ENCODE measurements at places on chromosomes 2 and 18.

GRCh38 chr2:227324642-227324994 lies 433 bp upstream of the MFF start:
- no peak for DNase-seq

GRCh38 chr2:27148801-27149439 lies at the start of gene TCF23:
Gene TCF23, plus strand, starts transcription at chr2:27149004. Its CDS starts 130 bp downstream, at chr2:27149134.
- DNase-seq = no peak

DNA sequence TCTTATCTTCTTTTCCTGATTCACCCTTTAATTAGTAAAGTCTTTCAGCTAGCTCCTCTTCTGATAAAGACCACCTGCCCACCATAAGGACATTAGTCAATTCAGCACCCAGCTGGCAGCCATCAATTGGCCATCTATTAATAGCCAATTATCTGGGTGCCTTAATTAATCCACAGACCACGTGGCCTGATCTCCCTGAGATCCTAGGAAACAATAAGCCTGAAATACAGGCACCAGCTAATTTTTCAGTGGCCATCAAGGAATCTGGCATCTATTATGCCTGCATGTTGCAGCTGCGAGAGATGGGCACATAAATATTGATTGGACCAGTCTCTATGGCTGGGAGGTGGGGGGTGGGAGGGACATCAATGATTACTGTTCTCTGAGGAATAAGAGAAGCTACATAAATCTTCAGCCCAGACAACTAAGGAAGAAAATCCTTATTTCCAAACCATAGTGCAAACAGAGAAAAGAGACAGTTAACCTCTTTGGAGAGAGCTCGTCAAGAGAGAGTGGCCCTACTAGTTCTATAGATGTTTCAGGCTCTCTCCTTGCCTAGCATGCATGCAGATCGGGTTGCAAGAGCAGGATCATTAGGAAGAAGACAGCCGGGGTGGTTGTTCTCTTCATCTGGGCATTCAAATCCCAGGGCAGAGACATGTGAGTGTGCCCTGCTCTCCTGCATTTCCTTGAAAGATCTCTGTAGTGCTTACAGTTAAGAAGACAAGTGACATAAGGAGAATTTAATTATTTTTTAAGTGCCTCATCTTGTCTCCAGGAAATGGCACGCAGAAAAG lies 8.7 kb downstream of the GALNT14 start:
- no peak for DNase-seq

DNA sequence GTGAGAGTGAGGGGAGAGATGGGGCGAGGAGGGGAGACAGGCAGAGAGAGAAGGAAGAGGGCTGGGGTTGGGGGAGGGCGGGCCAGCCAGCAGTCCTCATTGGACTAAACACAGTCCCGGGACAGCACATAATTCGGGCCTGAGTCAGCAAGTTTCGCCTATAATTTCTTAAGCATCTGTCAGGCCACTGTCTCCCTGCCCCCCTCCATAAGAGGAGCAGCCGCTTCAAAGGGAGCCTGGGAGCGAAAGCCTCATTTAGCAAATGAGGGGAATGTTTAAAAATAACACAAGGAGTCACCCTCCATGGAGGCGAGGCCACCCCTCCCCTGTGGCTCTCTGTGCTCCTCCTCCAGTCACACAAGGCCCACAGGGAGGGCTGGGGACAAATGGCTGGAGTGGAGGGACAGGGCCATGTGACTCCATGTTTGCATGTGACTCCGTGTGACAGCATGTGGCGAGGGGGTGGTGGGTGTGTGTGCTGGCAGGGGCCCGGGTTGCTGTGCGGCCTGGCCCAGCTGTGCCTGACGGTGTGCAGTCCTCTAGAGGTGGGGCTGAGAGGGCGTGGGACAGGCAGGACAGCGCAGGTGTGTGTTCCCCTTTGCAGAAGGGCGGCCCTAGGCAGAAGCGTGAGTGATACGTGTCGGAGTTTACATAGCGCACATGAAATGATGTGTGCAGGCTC lies 162.4 kb downstream of the CELF4 start:
- DNase-seq = peak; percentile 86

DNA sequence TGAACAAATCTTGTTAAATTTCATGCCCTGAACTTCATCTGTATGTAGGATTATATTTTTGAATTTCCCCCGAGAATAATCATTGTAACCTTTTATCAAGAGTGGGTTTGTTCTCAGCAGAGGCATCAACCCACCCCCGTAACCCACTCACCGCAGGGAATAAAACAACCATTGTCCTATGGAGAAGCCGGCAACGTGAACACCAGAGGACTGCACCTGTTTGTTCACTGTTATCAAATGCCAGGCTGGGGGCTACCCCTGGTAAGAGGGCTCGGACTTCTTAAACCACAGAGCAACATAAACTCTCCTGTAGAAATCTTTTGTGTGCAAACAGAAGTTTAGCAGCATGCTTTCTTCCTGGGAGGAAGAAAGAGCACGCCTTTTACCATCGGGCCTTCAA lies 610.4 kb downstream of the ERBB4 start:
- DNase-seq = no peak

DNA sequence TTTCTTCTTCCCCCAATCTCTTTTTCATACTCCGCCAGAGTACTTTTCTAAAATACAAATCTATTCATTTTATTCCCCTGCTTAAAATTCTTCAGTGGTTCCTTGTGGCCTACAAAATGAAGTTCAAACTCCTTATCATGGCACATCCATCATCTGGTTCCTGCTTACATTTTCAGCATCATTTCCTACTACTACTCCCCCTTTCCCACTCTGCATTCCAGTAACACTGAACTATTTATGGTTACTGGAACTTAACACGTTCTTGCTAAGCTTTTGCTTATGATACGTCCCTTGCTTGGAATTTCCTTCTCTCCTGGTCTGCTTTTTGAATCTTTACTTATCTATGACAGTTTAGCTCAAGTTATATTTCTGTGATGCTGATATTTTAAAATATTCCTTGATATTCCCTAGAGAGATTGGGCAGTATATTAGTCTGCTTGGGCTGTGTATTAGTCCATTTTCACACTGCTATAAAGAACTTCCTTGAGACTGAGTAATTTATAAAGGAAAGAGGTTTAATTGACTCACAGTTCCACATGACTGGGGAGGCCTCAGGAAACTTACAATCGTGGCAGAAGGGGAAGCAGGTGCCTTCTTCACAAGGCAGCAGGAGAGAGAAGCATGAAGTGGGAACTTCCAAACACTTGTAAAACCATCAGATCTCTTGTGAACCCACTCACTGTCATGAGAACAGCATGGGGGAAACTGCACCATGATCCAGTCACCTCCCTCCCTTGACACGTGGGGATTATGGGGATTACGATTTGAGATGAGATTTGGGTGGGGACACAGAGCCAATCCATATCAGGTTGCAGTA lies 53.2 kb downstream of the BMPR2 start:
- no peak for DNase-seq

DNA sequence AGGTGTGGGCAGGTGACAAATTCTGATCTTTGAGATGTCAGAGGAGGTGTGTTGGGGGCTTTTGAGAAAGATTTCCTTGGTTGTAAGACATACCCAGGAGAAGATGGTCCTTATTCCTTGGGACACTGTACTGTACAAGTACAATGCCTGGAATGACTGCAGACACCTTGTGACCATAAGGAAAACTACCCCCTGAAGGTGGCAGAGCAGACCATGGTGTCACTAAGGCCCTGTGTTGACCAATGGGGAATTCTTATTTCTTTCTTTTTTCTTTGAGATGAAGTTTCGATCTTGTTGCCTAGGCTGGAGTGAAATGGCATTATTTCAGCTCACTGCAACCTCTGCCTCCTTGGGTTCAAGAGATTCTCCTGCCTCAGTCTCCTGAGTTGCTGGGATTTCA lies 4.4 kb upstream of the ANKRD29 start:
- DNase-seq = no peak

GRCh38 chr2:157168501-157168900 lies 89.0 kb upstream of the GALNT5 start:
- no peak for DNase-seq

DNA sequence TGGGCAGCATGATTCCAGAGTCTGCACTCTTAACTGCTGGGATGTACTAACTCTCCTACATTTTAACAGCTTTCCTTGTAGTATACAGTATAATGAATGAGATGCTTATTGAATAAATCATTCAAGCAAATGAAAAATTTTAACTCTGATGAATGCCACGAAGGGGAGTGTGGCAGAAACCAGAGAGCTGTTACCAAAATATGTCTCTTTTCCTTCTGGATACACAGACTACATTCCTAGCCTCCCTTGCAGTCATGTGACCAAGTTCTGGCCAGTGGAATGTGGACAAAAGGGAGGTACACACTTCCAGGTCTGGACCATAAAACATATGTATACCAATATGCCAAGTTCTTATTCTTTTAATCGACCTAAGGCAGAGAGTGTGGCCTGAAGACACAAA lies 1.7 kb upstream of the EML4 start:
- no peak for DNase-seq

- no peak for DNase-seq
These were observed 682.9 kb upstream of the LRRTM1 start for GRCh38 chr2:80987466-80987865.

DNA sequence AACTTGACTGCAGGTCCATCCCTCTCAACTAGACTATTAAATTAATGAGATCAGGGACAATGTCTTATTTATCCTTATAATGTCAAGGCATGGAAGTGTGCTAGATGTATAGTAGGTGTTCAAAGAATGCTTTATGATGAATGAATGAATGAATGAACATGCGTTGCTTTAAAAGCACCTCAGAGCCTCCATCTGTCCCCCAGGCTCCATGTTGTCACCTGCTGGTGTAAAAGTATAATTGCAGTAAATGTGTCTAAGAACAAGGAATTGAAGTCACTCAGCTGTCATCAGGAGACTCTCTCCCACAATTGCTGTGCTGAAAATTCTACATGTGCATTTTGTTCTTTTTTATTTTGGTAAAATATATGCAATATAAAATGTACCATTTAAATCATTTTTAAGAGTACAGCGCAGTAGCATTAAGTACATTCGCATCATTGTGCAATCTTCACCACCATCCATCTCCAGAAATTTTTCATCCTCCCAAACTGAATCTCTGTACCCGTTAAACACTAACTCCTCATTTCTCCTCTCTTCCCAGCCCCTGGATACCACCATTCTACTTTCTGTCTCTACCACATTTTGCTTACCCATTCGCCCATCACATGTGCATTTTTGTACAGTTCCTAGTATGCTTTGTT lies 52.6 kb downstream of the GNAL start:
- peak; percentile 58 for DNase-seq

DNA sequence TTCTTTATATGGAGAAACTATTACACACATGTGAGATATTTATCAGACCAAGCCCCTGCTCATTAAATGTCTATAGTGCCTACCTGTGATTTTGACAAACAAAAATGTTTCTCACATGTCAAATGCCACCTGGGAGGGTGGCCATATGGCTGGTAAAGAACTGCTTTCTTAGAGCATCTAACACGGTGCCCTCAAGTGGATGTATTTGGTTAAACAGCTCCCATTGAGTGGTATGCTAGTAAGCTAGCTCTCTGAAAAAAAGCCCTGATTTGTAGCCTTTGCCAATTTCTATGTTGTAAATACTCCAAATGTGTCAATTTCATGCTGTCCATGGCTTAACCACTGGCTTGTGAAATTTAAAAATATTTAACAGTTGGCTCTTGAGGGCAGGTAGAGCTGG lies 94.6 kb downstream of the PMAIP1 start:
- DNase-seq = peak; percentile 43

DNA sequence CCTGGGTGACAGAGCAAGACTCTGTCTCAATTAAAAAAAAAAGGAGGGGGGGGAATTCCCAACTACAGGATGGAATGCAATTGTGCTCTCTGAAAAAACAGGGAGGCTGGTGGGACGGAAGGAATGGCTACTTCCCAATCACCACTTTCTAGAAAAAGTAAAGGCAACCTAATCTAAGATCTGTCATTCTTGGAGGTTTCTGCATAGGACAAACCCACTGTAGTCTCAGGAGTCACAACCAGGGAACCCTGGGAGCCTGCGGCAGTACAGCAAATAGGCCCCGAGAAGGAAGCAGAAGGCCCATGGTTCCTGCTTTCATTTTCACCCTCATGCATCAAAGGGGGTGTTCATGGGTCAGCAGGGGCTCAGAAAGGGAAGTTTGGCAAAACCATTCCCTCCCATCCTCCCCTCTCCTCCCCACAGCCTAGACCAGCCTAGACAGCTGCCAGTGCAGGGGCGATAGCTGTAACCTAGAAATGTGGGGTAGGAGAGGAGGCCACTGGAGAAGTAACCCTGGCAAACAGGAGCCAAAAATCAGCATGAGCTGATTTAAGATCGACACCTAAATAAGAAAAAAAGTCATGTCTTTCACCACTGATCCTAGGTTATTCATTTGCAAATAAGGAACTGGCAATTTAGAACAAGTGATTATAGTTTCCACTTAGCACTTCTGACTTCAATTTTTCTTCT lies 48.0 kb downstream of the TRABD2A start:
- peak; percentile 62 for DNase-seq

DNA sequence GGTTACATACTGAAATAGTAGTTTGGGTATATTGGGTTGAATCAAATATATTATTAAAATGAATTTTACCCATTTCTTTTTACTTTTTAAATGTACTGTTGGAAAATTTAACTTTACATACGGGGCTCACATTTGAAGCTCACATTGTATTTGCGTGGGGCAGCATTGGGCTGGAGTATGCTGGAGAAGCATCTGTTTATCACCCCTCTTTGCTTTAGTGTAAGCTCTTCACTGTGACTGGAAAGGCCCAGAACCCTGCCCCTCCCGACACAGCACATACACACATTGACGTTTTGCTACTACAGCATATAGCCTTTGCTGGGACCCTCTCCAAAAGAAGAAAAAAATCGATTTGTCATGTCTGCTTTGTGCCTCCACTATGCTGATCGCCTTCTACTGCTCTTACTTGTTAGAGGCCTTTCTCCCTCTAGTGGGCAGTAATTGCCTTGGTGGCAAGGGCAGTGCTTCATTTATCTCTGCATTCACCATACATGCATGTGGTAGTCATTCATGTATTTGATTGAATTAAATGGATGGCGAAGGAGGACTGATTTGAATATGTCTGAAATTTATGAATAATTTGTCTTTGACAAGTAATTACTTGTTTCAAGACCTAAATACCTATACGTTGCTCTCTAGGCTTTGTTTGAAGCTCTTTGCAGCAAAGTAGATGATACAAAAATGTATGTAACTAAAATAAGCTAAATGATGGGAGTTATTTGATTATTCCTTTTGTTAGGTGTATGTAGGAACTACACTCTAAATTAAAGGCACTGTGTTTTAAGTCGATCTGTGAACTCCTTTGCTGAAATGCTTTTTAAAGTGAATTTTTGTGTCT lies 37.4 kb downstream of the VAPA start:
- DNase-seq = peak; percentile 89

- DNase-seq = no peak
These were observed 9.6 kb downstream of the SERPINB12 start for GRCh38 chr18:63551769-63552168.

DNA sequence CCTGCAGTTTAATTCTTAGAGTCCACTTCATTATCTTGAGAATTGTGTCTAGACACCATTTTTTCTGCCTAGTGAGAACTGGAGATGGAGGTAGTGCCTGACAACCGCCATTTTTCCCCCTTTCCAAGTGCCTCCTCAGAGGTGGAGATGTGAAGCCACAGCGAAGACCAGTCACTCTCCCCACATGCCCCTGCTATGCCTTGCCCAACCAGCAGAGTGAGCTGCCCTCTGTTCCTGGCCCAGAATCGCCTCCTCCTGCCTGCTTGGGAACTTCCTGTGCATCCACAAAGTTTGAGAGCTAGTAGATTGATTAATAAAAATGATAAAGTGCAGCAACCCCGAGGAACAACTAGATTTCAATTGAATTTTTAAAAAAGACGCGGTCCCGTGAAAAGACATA lies 123.3 kb downstream of the CLIP4 start:
- peak; percentile 74 for DNase-seq

All from mesendoderm (in vitro differentiated cells).